ENCODE measurements at places on chromosomes 12 and 14. TPM values are rescaled to one million over a fixed set of nuclear protein-coding genes. Genes with fewer than 3 reads are reported as not detected.

KLRC2 gene
- 1.7 TPM for total RNA-seq

CMTM5 gene
- total RNA-seq, result not detected

KITLG gene
- not detected for total RNA-seq

ENDOU gene
- total RNA-seq, result not detected

TEX52 gene
- 0.40 TPM for total RNA-seq

OTX2 gene
- not detected for total RNA-seq

SYCP3 gene
- 2.0 TPM for total RNA-seq

DNA sequence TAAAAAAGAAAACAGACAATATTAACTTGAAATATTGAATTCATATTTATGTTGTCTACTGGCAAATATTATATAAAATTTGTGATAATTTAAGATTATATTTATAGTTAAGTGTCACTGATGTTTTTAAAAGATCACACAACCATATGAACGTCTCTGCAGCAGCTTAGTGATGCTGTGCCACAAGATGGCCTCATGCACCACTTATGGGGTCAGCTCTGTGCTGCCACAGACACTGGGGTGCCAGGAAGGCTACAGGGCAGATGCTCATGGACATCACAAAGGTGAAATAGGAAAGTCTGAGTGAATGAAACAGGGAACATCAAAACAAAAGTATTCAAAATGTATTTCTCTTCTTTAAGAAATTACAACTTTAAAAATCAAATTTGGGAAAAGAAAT, 13.1 kb downstream of the ATXN3 start:
- DNase-seq, result peak; percentile 31

DNA sequence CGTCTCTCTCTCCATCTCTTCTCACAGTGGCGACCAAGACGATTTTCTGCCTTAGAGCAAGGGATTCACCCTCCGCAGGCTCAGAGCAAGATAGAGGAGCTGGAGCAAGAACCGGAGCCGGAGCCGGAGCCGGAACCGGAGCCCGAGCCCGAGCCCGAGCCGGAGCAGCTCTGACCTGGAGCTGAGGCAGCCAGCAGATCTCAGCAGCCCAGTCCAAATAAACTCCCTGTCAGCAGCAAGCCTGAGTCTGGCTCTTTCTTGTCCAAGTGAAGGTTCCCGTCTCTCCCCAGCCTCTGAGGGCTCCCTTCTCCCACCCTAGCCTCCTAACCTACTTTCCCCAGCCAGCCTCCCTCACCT, 5.9 kb downstream of the LAG3 start:
- no peak for DNase-seq

DNA sequence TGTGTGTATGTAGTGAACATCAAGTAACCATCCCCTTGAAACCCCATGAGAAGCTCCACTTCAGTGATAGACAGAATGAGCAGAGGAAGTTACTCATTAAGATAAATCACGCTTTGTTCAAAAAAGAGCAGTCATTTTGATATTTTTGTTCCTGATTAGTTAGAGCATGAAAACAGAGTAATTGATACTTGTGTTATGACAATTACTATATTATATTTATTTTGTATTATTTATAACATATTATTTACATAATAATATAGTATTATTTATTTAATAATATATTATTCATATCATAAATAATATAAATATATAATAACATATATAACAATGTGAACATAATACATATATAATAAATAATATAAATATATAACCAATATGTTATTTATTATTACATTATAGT, 580.9 kb downstream of the SOX5 start:
- no peak for DNase-seq

DNA sequence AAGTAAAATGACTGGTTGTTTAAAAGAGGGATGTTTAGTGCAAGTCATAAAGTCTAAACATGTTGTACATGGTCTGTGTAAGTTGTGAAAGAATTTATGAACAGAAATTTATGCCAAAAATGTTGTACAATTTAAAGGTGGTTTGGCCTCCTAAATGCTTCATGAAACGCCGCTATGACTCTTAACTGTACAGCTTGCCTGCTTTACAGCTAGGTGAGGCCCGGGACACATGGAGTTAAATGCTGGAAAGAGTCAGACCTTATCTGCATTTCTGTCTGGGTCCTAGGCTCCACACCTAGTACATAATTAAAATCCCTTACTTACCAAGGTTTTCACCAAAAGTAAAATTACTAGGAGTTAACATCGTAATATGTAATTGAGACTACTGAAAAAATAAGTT, 28.4 kb upstream of the B4GALNT1 start:
- DNase-seq, result no peak

DNA sequence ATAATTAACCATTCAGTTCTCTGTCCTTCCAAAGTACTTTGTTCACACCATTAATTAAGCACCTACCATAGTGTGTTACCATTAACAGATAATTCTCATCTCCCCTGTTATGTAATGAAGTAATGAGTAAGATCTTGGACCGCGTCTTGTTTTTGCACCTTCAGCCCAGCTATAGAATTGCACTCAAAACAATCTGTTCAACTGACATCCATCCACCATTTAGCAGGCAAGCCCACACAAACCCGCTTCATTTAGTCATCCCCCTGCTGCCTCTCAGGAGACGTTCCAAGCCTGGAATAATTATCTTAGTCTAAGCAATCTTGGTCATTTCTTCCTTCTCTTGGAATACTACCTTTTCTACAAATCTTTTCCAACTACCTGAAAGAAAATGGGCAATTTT, 74.4 kb downstream of the DUSP16 start:
- DNase-seq, result no peak

DNA sequence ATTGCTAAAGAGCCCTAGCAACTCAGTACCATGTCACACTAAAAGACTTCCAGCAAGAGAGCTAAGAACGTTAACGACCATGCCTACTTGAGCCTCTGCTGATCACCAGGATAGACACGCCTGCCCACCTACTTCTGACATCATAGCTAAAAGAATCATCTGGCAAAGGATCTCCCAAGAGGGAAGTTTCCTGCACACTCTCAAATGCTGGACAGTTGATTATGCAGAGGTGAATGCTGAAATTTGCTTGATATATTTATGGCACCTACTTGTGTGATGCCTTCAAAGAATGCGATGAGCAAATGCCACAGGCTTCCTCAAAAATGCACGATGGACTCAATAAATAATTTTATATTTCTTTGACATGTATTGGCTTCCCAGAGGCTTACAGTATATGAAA, 113.6 kb downstream of the GALC start:
- no peak for DNase-seq

- no peak for DNase-seq
These were observed 41.1 kb downstream of the SLCO1B1 start for GRCh38 chr12:21172079-21172478.

DNA sequence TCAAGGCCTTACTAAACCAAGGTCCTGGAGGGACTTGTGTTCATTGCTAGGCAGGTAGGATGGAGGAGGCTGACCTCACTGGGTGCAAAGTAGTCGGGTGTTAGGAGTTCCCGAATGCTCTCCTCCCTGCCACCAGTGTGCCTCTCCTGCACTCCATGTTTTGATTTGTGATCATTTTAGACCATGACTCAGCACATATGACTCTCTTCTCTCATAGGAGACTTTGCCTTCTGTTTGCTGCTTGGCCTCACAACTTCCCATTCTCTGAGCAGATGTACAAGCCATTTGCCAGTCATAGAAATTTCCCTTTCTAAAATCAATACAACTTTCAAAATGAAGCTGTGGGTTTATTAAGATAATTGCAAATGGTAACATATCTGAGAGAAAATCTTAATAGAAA, 46.6 kb upstream of the LRIG3 start:
- no peak for DNase-seq

DNA sequence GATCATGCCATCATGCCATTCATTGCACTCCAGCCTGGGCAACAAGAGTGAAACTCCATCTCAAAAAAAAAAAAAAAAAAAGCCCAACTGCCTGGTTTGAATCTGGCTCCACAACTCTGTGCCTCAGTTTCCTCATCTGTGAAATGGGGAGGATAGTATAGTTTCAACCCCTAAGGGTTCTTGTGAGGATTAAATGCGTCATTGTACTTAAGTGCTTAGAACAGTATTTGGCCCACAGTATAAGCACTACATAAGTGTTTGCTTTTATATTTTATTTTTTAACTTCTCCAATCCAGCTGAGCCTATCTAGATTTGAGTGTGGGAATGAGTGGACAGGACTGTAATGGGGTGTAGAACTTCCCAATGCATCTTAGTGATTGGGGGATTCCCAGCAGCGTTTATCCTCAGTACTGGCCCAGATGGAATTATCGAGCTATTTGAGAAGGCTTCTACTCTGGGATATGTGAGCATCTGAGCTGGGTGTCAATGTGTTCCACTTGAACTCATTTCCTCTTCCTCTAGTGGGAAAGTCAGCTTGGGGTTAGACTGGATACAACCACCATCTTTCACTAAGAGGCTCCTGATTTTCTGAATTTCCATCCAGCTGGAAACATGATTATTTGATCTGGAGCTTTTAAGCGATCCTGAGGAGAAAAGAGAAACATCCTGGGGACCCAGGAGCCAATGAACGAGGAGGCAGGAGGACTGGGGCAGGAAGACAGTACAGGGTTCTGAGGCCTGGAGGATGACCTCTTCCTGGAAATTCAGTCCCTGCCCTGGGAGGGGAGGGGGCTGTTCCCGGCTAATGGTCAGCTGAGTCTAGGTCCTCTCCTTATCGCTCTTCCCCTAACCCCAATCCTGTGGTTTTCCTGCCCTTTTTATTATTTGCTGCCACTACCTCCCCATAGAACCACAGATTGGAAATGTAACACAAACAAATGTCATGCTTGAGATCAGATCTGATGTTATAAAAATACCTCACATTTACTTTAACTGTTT, 9.3 kb upstream of the ESPL1 start:
- no peak for DNase-seq

DNA sequence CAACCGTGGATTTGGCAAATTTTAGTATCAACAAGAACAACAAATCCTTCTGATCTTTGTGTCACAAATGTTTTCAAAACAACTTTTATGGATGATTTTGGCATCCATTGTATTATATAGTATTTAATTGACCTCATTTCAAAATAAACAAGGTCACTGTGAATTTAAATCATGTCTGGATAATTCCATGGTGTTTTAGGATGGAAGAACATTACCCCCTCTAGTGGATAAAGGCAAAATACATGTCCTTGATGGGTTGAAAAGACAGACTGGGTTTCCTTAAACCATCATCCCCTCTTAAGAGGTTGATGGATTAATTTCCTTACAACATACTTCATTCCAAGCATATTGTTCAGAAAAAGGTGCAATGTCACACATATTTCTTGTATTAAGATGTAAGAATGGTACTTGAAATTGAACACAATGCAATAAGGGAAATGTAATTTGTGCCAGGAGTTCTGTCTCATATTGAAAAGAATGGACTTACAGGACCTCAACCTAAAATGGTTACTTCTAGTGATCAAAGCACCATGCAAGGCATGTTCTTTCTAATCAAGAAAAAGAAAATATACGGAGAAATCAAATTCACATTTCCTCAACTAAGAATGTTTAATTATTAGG, 352.0 kb downstream of the BCAT1 start:
- no peak for DNase-seq

DNA sequence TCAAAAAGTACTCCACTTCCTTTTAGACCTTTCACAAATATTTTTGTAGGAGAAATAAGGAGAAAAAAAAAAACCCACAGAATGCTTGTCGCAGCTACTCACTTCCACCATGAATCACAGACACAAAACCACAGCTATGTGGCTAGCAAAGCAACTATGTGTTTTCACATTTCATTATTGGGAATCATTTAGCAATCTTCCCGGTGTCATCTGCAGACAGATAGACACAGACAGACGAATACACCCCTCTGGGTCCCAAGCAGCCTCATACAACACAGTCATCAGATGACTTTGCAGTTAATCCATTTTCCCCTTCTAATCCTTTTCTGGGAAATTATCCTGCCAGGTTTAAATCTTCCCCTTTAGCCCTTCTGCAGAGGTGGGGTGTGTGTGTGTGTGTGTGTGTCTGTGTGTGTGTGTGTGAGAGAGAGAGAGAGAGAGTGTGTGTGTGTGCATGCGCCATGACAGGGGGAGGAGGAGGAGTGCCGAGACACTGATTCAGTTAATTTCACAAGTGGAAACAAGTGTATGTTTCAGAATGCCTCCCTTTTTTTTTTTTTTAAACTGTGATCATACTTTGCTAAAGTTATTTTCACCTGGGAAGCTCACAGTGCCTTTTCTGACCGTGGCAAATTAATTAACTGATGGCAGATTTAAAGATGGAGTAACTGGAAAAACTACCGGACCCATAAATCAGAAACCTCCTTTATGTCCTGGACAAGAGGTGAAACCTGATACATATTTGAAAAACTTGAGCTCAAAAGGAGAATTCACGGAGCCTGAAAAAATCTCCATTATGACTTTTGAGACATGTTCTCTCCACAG, 39.9 kb downstream of the LTBP2 start:
- no peak for DNase-seq

- no peak for DNase-seq
These were observed 323.3 kb upstream of the RTL1 start for GRCh38 chr14:101226603-101227425.

Measured in activated CD8-positive, alpha-beta T cell treated with anti-CD3 and anti-CD28 coated beads, Interleukin-2, amount 10 ng/mL, durations not matched to agents 7 days and 5 days (primary cell).